ENCODE measurements at places on chromosomes 1 and 21.

DNA sequence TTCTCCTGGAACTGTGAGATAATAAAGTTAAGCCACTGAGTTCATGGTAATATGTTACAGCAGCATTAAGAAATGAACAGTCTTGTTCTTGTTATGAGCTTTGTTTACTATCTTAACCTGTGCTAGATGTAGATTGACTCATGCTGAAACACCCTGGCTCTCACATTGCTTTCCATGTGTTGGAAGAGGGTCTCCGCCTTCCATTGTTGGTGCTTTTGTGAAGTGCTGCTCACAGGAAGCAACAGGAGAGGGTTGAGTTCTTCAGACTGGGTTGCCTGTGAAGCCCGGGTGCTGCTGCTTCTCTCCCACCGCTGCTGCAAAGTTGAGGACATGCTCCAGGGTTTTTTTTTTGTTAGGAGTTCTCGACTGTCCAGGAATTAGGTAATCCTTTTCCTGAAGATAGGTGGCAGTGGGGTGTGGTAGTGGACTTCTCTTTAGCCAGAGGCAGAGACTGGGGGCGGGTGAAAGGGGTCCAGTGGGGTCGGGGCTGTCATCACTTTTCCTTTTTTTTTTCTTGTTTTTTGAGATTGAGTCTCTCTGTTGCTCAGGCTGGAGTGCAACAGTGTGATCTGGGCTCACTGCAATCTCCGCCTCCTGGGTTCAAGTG lies 28.7 kb upstream of the HMGN1 start:
- DNase-seq, result no peak

- DNase-seq, result no peak
Observed at GRCh38 chr1:59779949-59780348, 34.8 kb upstream of the HOOK1 start.

- DNase-seq, result no peak
Observed at GRCh38 chr1:49331066-49331852, 554.6 kb upstream of the BEND5 start.

GRCh38 chr1:33517596-33518250 lies 45.3 kb downstream of the ZSCAN20 start:
- DNase-seq, result no peak

DNA sequence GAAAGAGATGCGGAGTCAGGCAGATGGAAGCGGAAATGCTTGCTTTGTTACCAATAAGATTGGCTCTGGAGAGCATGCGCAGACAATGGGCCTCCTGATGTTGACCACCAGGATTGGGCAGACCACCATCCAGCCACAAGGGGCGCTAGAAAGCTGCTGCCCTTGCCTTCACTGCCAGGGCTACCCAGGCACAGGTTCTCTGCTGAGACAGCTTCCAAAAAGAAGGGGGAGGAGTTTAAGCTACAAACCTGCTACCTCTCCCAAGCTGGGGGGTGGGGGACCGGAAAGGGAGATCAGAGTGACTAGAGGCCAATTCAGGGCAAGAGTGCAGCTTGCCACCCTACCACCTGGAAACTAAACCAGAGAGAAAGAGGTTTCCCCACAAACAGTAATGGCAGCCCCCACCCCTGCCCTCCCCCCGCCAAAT lies 369.7 kb downstream of the RRAGC start:
- no peak for DNase-seq

DNA sequence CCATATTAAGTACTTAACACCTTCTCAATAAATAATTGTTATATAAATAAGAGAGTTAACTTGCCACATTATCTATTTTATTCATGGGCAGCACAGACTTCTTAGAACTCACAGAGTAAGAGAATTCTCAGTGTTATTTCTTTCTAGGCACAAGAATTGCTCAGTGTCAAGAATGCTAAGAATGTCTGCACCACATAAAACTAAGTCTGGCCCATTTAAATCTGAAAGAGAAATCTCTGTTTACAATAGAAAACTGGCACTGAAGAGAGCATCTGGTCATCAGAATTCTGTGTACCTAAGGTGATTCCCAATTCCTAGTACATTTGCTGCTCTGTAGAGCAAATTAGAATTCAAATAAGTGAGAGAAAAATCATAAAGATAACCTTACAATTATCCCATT lies 3.8 kb downstream of the OR10K2 start:
- DNase-seq, result no peak

DNA sequence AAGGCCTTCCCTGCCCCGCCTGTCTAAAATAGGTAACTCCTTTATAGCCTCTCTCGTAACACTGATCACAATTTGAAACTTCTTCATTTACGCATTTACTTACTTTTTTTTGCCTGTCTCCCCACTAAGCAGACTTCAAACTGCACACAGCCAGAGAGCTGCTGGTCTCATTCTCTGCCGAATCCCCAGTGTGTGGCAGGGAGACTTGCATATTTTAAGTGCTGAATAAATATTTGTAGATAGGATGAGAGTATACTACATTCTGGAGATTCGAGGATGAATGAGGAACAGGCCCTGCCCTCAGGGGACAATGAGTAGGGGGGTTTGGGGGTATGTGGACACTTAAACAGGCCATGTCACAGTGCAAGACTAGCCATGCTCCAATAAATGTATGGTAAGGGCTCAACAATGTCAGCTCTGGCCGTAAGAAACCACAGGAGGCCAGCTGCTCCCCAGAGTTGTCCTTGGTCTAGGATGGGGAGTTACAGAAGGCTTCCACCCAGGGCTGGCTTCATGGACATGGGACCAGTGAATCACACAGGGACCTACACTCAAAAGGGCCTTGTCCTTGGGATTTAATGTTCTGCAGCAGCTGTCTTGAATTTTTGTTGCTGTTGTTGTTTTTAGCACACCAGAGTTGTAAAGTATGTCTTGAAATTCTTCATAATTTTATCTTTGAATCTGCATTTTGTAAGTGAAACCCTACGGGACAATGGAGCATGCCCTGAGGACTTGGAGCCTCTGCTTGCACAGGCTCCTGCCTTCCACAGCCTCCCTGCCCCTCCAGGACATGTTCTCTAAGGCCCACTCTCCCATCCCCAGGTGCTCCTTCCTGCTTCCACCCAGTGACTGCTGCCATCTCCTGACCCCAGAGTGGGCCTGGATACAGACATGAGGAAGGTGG lies 8.5 kb downstream of the DIO1 start:
- DNase-seq, result no peak

GRCh38 chr1:9198538-9199361 lies 35.8 kb upstream of the H6PD start:
- DNase-seq, result no peak

DNA sequence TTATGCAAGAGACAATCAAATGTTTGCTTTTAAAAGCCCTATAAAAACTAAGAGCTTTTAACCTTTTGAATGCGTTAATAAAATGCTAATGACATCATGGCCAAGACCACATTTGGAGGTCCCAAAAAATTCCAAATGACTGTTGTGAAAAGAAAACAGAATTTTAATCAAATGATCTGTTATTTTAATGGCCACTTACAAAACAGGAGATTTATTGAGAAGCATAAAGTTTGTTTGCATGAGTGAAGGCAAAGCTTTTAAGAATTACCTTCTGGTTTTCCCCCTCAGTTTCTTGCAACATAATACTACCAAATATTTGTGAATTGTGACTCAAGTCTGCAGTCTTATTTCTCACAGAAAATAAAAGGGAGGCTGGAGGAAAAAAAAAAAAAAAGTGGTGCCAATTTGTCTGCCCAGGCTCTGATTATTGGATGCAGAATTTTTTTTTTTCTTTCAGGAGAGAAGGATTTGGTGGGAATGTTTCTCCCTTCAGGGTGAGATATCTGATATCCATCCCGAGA lies 60.7 kb downstream of the GORAB start:
- DNase-seq, result no peak

DNA sequence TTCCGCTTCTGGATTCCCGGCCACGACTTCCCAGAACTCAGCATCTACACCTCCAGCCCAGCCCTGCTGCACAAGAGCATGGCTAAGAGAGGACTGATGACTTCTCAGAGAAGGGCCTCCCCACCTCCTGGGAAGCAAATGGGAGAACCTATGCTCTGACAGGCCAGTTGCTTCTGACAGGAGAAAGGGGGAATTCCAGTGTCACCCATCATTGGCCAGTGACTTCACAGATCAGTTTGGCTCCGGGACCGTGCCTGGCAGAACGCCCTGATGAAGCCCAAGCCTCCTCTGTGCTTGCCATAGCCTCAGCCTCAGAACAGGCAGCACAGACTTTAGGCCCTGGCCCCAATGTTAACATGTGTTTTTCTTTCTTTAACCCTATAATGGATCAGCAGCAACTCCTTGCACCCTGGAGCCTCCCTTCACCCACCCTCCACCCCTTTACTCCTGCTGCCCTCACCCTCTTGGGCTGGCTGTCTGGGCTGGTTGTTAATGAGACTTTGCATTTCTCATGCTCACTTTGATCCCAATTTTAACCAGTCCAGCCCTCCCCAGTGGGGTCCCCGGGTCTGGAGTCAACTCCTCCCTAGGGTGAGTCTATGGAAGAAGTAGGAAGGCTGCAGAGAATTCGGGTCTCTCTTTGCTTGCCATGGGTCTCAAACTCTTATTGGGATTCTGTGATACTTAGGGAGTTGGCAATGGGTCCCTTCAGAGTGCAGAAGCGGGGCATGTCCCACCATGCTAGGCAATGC lies 42.7 kb upstream of the SLC30A1 start:
- no peak for DNase-seq

DNA sequence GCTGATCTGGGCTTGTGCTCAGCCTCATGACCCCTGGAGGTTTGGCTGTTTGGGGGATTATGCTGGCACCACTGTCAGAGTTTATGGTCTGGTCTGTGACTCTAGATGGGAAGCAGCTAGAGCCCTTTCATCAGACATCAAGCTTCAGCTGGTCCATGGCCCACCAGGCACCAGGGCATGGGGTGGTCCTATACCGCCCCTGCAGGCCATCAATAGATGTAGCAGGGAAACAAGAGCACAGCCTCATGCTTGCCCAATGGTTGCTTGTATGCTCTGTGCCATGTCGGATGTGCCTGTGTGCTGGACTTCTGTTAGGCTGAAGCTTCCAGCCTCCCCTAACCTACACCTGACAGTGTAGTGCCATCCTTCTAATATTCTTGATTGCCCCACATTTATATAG lies 71.1 kb upstream of the CD34 start:
- no peak for DNase-seq

GRCh38 chr1:213393860-213394259 lies 342.8 kb downstream of the RPS6KC1 start:
- DNase-seq, result no peak
